NCI-H1694 treated with DMSO at 0.1 percent for 48 hours (cell line): ENCODE measurements at places on chromosomes 5 and 9.

DNA sequence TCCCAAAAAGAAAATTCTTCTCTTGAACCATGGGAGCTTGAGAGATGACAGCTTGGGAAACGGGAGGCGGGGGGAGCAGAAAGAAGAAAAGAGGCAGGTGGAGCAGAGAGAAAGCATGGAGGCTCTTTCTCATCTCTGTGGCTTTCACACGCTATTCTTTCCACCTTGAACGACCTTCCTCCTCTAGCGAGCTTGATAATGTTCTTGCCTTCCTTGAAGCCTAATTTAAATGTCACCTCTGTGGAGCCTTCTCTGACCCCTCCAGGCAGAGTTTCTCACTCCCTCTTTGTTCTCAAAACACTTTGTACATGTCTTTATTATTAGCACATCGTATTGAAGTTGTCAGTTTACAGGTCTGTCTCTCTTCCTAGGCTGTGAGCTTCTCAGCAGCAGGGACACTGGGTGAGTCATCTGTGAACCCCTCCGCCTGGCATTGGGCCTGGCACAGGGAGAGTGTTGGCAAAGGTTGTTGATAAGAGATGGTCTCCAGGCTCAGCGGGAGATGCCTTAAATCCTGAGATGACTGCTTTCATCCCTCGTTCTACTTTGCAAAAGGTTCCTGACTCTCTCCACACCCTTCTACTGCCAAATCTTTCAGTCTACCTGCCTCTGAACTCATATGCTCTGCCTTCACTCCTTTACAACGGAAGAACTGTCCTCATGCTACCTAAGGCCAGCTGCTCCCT lies 14.1 kb upstream of the STRBP start:
- peak; percentile 1 for DNase-seq

- no peak for DNase-seq
Observed at GRCh38 chr9:125418404-125418803, 156.8 kb downstream of the GAPVD1 start.

DNA sequence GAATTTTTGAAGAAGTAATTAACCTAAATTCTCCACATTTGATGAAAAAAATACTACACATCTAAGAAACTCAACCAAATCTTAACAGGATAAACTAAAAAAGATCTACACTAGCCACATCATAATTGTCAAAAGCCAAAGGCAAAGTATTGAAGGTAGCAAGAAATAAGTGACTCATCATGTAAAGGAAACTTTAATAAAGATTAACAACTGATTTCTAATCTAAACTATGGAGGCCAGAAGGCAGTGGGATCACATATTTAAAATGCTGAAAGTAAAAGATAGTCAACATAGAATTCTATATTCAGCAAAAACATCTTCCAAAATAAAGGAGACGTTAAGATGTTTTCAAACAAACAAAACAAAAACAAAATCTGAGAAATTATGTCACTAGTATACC lies 2002.9 kb downstream of the MAT2B start:
- no peak for DNase-seq

- no peak for DNase-seq
Observed at GRCh38 chr5:159100782-159101646, 1.3 kb upstream of the EBF1 start.
